HCT116 (cell line): ENCODE measurements at places on chromosomes 5 and 9. TPM values are rescaled to one million over a fixed set of nuclear protein-coding genes. Genes with fewer than 3 reads are reported as not detected.

DNA sequence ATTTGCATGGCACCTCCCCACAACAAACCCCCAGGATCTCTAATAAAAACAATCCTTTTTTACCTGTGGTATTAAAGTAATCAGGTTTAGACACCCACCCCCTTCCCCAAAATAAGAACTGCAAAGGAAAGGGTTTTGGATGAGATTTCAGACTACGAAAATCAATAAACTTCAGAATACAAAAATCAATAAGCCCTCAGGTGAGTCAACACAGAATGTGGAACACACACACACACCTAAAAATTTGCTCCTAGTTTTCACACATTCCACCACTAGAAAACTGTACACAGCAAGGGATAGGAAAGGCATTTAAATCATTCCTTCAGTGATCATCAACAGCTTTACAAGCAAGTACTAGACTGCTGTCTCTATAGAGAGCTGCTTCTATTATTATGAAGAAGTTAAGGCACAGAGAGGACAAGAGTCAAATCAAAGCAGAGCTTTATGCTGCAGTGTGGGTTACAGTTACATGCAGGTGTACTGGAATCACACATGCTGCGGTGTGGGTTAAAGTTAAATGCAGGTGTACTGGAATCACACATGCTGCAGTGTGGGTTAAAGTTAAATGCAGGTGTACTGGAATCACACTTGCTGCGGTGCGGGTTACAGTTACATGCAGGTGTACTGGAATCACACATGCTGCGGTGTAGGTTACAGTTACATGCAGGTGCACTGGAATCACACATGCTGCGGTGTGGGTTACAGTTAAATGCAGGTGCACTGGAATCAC is 36.3 kb downstream of the PFDN1 start:
- DNase-seq: no peak

KLHL3 gene
- total RNA-seq: not detected

ELL2 gene
- 29.8 TPM for total RNA-seq

DNA sequence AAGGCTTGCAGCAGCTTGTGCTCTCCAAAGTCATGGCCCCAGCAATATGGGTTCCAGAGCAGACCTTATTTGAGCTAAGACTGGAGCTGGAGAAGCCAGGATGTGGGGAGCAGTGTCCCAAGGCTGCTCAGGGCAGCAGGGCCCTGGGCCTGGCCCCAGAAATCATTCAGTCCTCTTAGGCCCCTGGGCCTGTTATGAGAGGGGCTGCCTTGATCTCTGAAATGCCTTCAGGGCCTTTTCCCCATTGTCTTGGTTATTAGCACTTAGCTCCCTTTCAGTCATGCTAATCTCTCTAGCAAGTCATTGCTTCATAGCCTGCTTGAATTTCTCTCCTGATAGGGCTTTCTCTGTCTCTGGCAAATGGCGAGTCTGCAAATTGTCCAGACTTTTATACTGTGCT is 9.1 kb downstream of the CATSPER3 start:
- no peak for DNase-seq

PCDHGB3 gene
- 0.10 TPM for total RNA-seq

RNF183 gene
- total RNA-seq: 0.12 TPM

GALNT10 gene
- total RNA-seq: 27.8 TPM

C1QTNF2 gene
- total RNA-seq: 0.15 TPM

DNA sequence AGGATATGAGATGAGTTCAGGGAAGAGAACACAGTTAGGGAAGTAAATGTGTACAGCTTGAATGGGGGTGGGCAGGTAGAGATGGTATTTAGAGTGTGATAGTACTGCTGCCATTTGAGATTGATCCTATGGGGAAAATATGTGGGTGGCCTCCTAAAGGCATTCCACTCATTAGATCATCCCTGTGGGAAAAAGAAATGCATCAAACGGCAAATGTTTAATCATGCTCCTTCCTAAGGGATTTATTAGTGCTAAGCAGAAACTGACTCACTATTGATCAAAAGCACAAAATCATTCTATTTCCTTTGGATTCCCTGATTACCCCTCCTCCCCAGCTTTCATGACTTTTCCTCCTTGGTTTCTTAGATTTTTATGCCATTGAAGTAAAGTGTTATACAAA is 36.4 kb upstream of the SMC5 start:
- no peak for DNase-seq

DNA sequence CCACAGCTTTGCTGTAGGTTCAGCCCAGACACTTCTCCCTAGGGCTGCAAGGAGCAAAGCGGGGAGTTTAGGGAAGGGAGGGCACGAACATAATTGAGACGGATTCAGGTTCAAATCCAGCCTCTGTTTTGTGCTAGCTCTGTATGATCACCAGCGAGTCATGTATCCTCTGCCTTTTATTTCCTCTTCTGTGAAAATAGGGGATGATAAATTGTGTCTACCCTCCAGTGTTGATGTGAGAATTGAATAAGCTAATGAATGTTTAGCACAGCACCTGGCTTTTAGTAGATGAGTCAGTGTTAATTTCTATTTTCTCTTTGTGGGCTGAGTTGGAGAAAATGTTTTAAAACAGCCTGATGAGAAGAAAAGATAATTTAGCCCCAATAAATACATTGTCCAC is 6.2 kb downstream of the MLANA start:
- no peak for DNase-seq

- DNase-seq: no peak
These were observed 90.3 kb upstream of the GCNT4 start for GRCh38 chr5:75142566-75143136.

- no peak for DNase-seq
These were observed 28.2 kb downstream of the ARL15 start for GRCh38 chr5:54281960-54282692.

DNA sequence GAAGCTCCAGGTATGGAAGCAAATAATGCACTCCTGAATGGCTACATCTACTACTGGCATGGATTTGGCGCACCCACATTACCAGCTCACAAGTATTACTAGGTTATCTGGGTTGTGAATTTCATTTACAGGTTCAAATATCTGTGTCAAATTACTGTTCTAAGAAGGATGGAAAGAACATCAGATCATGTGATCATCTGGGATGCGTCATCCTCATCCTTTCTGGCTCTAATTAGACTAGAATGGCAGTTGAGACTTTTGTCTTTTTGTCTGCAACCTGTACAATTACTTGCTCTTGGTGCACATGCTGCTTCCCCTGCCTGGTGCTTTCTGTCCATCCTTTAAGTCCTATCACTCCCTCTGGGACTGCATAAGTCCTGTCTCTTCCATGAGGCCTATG is 64.1 kb downstream of the PJA2 start:
- DNase-seq: no peak

CDH12 gene
- total RNA-seq: not detected

HIGD2A gene
- total RNA-seq: 130 TPM

- DNase-seq: no peak
These were observed 609.5 kb upstream of the NUDT12 start for GRCh38 chr5:104171958-104172690.

GRCh38 chr9:130860458-130861316 is 25.6 kb downstream of the ABL1 start:
- DNase-seq: peak; percentile 26

POC5 gene
- total RNA-seq: 14.8 TPM

NIPAL4 gene
- total RNA-seq: 0.12 TPM

STING1 gene
- total RNA-seq: 17.7 TPM

DNA sequence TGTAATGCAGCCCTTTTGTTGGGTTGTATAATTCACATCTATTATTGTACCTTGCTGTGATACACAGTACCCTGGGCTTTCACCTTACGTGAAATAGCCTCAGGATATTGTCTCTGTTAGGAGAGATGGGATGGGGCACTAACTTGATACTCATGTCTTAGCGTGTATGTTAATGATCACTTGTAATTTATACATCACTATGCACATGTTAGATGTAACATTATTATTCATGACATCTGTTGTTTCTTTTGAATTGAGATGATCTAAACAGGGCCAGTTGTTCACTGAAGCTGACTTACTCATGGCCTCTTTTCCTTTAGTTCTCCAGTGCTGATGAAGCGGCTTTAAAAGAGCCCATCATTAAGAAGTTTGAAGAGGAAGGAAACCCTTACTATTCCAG is 65.2 kb downstream of the MCCC2 start:
- no peak for DNase-seq

SPATA31E1 gene
- total RNA-seq: not detected

DNA sequence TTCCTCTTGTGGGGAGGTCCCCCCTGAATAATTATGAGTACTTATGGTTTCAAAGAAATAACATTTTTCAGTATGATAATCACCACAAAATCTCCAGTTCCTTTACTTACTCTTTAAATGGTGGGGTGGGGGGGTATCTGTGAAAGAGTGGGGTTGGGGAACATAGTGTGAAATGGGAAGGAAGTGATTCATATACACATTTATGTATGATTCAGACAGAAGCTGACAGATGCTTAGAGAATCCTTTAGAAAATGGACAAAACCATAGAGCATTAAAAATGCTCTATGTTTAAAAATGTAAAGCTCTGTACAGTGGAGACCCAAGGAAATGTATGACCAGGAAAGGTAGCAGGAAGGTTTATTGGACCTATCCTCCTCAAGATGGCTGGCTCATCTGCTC is 267.5 kb upstream of the GRIA1 start:
- no peak for DNase-seq

DNA sequence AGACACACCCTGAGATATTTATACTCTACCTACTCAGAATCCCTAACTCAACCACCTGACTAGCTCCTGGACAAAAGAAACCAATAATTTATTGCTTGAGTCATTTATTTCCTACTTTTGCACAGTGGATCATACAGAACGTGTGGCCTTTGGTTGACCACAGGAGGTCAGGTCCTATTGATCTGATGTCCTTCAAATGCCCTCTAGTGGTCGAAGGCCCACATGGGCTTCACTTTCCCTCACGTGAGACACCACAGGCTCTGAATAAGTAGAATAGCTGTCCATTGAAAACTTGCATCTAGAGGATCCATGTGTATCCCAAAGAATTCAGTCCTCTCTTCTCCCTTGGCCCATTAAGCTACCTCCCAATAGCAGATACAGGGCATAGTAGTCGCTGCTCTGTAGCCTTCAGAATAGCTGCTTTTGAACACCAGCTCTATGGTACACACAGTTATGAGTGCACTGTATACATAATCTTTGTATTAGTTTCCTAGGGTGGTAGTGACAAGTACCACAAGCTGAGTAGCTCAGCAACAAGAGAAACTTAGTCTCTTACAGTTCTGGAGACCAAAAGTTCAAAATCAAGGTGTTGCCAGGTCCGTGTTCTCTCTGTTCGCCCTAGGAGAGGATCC is 177.6 kb upstream of the SMARCA2 start:
- DNase-seq: no peak

- DNase-seq: no peak
These were observed 161.5 kb upstream of the NR4A3 start for GRCh38 chr9:99660191-99660636.

OR4F3 gene
- total RNA-seq: not detected

AQP7 gene
- 0.96 TPM for total RNA-seq

GRCh38 chr5:64585646-64586045 is 79.8 kb downstream of the RGS7BP start:
- no peak for DNase-seq

GRCh38 chr9:130299785-130300615 is 34.4 kb downstream of the HMCN2 start:
- no peak for DNase-seq
